H7 (cell line): ENCODE measurements at places on chromosomes 16 and 17. TPM values are rescaled to one million over a fixed set of nuclear protein-coding genes. Genes with fewer than 3 reads are reported as not detected.

Gene FGF11
- total RNA-seq, result 12.5 and 20.7 TPM in 2 replicates

Gene MARVELD3
- 3.4 and 3.8 TPM in 2 replicates for total RNA-seq

Gene RNF227
- 0.17 and 2.0 TPM in 2 replicates for total RNA-seq

Gene LRRC37B
- 10.8 and 22.8 TPM in 2 replicates for total RNA-seq

Gene HES7
- 1.3 and 2.1 TPM in 2 replicates for total RNA-seq

Gene CA7
- total RNA-seq, result 0.48 and 0.78 TPM in 2 replicates

Gene TAT
- not detected in 2 replicates for total RNA-seq

Gene FOXF1
- total RNA-seq, result not detected in 2 replicates

Gene NPIPA3
- total RNA-seq, result 0.70 and 1.1 TPM in 2 replicates

Gene NDRG4
- total RNA-seq, result 24.9 and 27.6 TPM in 2 replicates

Gene TBX2
- total RNA-seq, result not detected in 2 replicates

Gene MYH13
- total RNA-seq, result 0.22 TPM in 1 of 2 replicates, not detected in the other

Gene ACE
- total RNA-seq, result 4.6 and 7.6 TPM in 2 replicates

Gene TSNAXIP1
- 0.15 and 0.21 TPM in 2 replicates for total RNA-seq

Gene MYCBPAP
- 0.62 and 3.2 TPM in 2 replicates for total RNA-seq

Gene WNK4
- total RNA-seq, result 0.24 and 0.44 TPM in 2 replicates

Gene P2RX1
- 0.10 and 0.33 TPM in 2 replicates for total RNA-seq

Gene C1QTNF1
- total RNA-seq, result 0.28 and 0.67 TPM in 2 replicates

Gene SP6
- total RNA-seq, result 0.07 and 0.10 TPM in 2 replicates
